CD4-positive, alpha-beta T cell treated with Interleukin-4 for 4 hours (primary cell): ENCODE measurements at places on chromosomes 5 and 9.
A peak's percentile ranks its signal among the peaks of the same experiment; 100 is the strongest.

DNA sequence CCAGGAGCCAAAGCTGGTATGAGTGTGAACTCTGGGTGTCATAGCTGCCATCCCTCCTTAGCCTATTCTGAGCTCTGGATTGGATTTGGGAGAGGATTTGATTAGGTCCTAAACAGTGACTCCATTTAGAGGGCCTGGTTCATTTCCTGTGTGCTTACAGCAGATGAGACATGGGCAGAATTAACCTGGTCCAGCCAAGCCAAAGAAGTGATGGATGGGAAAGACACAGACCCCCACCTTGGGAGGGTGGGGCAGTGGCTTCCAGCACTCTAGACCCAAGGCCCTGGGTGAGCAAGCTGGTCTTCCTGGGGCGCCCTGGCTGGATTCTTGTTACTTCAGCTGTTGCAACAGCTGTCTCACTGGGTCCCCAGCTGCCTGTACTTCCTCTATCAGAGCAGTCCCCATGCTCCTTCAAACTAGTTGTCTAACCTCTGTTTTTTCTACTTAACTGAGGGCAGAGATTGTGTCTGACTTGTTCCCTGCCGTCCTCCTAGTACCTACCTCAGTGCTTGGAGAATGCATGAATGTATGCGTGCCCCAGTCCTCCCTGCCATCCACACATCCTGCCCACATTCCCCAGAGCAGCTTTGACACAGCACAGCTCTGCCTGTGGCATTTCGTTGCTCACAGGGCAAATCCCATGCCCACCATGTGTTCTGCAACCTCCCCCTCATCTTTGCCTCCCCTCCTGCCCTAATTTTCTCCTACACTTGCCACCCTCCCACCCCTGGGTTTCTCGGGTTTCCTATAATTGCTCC, 115.9 kb downstream of the RGS3 start:
- DNase-seq: peak; percentile 27

DNA sequence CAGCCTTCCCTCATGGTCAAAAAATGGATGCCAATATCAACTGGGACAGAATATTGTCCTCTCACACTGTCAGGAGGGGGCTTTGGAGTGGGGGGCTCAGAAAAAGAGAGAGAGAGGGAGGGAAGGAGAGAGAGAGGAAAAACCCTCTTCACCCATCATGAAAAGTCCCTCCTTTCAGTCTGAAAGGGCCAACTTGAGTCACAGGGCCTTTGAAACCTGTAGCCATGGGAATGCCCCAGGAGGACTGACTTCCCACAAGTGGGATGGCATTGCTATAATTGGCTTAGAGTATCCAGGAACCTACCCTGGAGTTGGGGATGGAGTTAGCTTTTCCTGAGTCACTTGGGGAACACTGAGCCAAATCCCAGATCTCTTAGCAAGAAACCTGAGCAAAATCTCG, 41.2 kb downstream of the DNAJC21 start:
- no peak for DNase-seq

- DNase-seq: no peak
Observed at GRCh38 chr5:11777096-11777495, 127.2 kb downstream of the CTNND2 start.

DNA sequence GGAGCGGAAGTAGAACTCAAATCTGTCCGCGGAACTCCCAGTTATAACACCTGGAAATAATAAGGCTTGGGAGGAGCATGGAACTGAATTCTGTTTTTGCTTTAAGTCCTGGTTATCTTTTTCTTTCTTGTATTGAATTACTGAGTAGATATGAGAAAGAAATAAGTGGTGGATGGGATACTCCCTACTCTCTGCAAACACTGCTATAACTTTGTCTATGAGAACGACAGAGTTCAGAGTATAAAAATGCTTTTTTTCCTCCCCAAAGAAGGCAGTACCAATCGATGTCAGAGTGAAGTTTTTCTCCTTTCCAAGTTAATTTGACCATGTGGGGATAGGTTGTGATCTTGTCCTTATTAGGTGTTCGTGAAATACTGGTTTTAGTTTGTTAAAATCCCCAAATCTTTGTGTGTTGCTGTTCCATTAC, 1.2 kb downstream of the RIC1 start:
- peak; percentile 13 for DNase-seq

GRCh38 chr5:1494780-1495524, 28.8 kb downstream of the LPCAT1 start:
- no peak for DNase-seq

DNA sequence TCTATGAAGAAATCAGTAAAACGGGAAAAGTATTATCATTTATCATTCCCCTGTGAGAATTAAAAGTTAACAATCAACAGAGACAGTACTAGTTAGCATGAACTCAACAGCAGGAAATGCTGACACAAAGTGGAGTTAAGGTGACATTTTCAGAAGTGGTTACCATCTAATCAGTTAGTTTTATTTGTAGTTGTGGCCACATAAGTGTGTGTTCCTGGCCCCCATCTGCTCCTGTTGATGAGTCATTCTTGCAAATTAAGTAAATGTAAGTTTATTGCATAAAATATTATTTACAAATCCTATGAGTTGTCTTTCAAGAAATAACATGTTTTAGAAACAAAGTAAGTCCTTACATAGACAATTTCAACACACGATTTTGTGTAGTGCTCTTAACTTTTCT, 8.9 kb upstream of the BNC2 start:
- DNase-seq: no peak

GRCh38 chr5:134116789-134117761, 2.6 kb downstream of the TCF7 start:
- DNase-seq: no peak

- DNase-seq: no peak
Observed at GRCh38 chr5:51684794-51685355, 301.6 kb downstream of the ISL1 start.

GRCh38 chr5:169551146-169551545, 32.4 kb upstream of the SPDL1 start:
- DNase-seq: no peak

GRCh38 chr5:139844472-139845145, 49.0 kb downstream of the PSD2 start:
- DNase-seq: peak; percentile 59

- DNase-seq: no peak
Observed at GRCh38 chr5:75441560-75441959, 69.9 kb downstream of the CERT1 start.

DNA sequence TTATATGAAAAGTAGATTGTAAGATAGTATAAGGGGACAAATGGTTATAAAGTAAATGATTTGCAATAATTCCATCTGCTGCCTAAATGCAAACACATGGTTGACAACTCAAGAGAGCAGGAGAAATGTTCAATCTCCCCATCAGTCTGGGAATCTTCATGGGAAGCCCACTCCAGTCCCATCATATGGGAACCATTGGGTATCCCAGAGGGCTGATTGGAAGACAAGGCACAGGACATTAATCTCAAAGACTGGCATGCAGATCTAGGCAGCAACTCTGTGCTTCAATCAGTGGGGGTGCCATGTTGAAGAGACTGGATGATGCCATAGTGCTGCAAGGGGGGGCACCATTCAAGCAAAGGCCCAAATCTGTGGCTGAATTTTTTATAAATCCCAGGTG, 193.1 kb upstream of the PDE4D start:
- no peak for DNase-seq

GRCh38 chr9:95494022-95494415, 22.8 kb downstream of the PTCH1 start:
- DNase-seq: no peak

GRCh38 chr5:112388739-112389138, 30.3 kb downstream of the EPB41L4A start:
- no peak for DNase-seq

- no peak for DNase-seq
Observed at GRCh38 chr5:7181841-7182240, 214.1 kb upstream of the ADCY2 start.

DNA sequence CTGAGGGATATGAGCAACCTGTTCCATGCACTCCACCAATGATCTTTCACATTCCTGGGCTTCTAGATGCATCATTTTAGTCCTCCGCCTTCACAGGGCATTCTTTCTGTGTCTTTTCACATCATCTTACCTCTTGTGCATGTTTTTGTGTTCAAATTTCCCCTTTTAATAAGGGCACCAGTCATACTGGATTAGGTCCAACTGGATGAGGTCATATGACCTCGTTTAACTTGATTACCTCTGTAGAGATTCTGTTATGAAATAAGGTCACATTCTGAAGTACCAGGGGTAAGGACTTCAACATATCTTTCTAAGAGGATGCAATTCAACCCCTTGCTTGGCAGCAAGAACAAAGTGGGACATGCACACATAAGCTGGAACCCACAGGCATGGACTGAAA, 335.3 kb upstream of the TLE4 start:
- no peak for DNase-seq

GRCh38 chr9:88435336-88435735, 47.1 kb downstream of the SPIN1 start:
- DNase-seq: peak; percentile 13

DNA sequence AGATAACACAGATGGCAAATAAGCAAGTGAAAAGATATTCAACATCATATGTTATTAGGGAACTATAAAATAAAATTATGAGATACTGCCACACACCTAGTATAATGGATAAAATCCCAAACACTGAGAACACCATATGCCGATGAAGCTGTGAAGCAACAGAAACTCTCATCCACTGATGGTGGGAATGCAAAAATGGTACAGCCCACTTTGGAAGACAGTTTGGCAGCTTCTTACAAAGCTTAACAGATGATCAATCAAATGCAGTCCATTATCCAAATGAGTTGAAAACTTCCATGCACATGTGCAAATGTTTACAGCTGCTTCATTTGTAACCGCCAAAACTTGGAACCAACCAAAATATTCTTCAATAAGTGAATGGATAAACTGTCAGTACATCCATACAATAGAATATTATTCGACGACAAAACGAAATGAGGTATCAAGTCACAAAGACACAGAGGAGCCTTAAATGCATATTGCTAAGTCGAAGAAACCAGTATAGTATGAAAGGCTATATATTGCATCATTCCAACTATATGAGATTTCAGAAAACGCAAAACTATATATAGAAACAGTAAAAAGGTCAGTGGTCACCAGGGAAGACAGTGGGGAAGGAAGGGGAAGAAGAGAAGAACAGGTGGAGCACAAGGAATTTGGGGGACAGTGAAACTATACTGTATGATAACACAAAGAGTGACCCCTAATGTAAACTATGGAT, 14.9 kb downstream of the PFDN1 start:
- DNase-seq: no peak

DNA sequence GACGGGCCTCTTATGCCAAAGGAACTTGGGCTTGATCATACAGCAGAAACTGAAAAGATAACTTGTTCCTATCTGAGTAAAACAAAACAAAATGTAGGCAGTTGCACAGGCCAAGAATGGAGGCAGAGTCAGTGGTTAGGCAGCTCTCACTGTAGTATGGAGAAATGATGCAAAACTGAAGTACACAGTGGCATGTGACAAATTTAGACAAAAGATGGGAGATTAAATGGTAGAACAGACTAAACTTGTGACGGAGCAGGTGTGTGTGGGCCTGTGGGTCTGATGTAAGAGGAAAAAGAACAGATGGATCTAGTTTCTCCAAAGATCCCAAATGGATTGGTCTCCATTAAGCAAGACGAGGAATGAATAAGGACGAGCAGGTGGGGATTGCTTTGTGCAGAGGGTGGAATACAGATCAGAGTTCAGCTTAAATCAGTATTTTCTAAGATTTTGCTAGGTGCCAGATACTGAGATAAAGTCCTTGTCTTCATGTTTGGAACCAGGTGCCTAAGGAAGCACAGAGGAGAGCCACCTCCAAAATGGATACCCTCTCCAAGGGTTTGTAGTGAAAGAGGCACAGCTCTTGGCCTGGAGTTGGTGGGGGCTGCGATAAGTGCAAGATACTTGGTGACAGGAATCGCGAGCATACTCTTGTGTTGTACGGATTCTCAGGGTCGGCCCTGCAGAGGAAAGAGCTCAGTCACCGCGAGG, 722 bp upstream of the DCP2 start:
- DNase-seq: no peak

- DNase-seq: no peak
Observed at GRCh38 chr9:23643656-23644258, 182.3 kb downstream of the ELAVL2 start.

DNA sequence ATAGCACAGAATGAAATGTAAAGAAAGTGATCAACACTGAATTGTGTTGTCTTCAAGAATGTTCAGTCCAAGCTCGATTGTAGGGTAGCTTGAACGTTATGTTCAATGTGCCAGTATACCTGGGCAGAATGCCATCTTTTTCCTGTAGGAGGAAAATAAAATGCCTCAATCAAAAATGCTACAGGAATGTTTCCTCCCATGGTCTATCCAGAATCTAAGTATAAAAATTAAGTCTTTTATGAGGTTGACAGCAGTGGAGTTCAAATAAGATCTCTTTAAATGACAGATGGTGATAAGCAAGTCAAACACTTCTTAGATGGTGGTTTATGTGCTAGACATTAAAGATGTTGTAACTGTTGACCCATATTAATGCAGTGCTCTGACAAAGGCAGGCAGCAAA, 488.6 kb downstream of the CSNK1G3 start:
- DNase-seq: no peak

DNA sequence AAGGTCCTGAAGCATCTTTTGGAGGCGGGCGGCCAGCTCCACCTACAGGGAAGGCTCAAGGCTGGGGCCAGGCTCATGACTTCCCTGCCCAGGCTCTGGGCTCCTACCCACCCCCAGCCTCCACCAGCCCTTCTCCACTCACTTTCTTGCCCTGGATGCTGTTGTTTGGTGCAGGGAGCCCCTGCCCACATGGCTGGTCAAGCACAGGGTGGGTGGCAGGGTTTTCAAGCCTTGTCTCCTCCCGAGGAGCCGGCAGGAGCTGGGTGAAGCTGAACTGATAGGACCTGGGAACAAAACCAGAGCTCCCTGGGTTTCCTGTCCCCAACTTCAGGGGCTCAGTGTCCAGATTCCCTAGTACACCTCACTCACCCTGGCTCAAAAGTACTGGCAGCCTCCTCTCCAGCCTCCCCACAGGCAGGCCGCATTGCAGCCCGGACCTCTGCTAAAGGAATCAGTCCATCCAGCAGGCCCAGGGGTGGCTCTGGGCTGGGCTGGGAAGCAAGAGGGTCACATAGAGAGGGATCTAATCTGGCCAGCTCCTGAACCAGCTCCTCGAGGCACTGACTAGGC, 6.9 kb downstream of the SHROOM1 start:
- no peak for DNase-seq

- DNase-seq: no peak
Observed at GRCh38 chr5:181133610-181134231, 2.8 kb upstream of the OR2V1 start.

GRCh38 chr9:102101723-102102122, 363.3 kb upstream of the GRIN3A start:
- DNase-seq: no peak

DNA sequence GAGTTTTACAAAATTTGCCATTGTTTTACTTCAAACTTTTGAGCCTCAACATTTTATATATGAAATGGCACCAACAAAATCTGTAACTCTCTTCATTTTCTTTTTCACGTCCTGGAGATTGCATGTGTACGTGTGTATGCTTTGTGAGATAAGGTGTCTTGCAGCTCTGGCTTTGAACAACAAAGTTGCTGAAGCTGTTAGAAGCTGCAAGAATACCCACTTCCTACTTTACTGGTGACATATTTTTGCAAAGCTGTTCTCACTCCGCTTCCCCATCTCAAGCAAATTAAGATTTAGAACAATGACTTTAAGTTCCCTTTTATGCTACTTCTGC, 41.8 kb downstream of the FYB1 start:
- DNase-seq: peak; percentile 79
